ENCODE measurements at places on chromosomes 4 and X.
A peak's percentile ranks its signal among the peaks of the same experiment; 100 is the strongest.

- DNase-seq = no peak
Measured at GRCh38 chr4:84632092-84632491, 49.2 kb downstream of the CDS1 start.

GRCh38 chrX:102599951-102600579 is 750 bp downstream of the ARMCX5 start:
- peak; percentile 41 for DNase-seq

DNA sequence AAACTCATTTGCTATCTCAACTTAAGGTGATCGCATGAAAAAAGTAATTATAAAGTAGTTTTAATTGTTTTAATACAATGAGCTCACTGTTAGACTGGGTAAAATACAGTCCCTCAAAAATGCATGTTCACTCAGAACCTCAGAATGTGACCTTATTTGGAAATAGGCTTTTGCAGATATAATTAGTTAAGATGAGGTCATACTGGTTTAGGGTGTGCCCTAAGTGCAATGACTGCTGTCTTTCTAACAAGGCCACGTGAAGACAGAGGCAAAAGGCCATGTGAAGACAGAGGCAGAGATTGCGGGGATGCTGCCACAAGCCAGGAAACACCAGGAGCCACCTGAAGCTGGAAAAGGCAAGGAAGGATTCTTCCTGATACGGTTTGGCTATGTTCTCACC is 262.1 kb downstream of the NKX6-1 start:
- DNase-seq = no peak

GRCh38 chr4:10673817-10674369 is 10.7 kb downstream of the CLNK start:
- DNase-seq = no peak

- DNase-seq = no peak
Measured at GRCh38 chr4:25174674-25175073, 14.4 kb upstream of the SEPSECS start.

DNA sequence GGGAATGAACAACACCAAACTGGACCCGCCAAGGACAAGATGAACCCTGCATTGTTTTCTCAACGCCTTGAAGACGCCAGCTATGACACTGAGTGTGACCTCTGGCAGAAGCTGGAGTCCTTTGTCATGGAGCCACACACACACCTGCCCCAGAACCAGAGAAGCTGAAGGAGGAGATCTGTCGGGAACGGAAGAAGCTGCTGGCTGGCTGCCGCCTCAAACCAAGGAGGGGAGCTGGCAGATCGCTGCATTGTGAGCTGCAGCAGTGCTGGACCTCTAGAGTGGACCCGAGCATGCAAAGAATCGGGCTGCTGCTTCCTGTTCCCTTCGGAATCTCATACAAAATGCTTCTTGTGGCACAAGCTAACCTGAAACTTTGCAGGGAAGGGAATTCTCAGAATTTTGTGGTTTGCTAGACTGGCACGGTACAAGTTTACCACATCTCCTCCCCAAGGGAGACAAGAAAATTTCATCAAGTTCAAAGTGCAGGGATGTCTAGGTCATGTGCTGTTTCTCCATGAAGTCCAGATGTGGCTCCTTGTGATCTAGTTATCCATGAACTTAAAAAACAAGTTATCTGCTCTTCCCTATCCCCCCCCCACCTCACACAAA is 23.4 kb upstream of the GLRB start:
- no peak for DNase-seq

GRCh38 chr4:75781305-75781704 is 56.9 kb downstream of the USO1 start:
- no peak for DNase-seq

DNA sequence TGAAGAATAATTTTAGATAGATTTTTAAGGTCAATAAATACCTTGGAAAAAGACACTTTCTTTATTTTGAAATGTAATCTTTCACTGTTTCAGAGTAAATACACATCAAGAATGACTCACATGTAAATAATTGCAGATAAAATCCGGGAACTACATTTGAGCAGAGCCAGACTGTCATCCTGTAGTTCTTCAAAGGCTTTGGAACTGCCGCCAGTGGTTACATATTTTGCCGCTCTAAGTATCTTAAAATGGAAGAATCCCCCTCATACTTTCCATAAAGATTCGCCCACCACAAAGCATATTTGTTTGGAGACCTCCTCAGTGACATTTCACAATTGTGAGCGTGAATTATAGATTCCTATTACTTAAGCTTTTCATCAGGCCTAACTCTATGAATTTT is 607.8 kb upstream of the ZFP42 start:
- DNase-seq = peak; percentile 56

DNA sequence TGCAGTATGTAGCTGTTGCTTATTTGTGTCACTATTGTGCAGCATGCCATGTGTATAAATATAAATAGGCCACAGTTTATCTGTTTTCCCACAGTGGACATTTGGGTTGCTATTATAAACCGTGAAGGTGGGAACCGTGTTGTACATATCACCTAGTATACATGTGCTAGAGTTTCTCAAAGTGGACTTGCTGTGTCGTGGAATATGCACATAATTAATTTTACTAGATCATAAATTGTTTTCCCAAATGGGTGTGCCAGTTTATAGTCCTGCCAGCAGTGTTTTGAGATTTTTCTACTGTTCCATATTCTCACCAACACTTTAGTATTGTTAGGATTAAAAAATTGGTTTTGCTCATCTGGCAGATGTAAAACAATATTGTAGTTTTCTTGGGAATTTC is 38.5 kb downstream of the PRIMPOL start:
- DNase-seq = no peak

- no peak for DNase-seq
Measured at GRCh38 chr4:162791226-162791625, 375.5 kb downstream of the NAF1 start.

DNA sequence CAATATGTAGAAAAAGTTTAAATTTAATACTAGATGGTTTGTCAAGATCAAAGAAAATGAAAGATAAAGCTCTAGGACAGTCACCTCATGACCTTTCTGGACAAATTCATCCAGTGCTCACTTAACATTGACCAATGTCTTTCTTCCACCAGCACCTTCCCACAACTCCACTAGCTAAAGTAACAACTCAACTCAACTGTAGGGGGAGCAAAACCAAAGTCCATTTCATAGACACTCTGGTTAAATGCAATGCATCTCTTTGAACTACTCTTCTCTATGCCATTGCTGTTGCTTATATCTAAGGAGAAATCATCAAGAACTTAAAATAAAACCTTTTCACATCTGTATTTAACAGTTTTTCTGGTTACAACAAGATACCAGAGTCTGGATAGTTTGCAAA is 25.1 kb downstream of the UGT2B4 start:
- DNase-seq = peak; percentile 31

GRCh38 chr4:3107691-3108121 is 33.2 kb downstream of the HTT start:
- no peak for DNase-seq

GRCh38 chr4:139950568-139950967 is 203.4 kb downstream of the MAML3 start:
- DNase-seq = no peak

DNA sequence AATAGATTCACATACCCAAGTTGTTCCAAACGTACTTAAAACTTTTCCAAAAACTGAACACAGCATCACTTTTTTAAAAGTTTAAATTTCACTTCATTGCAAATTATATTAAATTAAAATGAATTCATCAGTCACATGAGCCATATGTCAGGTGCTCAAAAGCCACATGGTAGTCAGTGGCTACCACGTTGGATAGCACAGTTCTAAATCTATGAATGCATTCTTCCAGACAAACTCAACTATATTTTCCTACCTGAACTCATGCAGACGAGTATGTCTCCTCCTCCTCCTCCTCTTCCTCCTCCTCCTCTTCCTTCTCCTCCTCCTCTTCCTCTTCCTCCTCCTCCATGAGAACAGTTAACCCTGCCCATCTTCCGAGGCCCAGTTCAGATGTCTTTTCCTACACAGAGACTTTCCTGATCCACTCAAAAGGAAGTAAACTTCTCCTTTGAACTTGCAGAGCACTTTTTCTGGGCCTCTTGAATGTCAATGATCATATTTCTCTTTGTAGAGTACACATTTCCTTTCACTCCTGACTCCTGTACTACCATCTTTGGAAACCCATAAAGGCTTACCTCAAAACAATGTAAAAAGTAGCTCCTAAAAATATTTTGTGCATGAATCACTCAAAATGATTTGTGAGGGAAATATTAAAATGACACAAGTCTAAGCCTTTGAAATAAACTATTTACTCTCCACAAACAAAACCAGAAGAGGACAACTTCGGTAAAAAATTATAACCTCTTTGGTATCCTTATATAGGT is 172.6 kb downstream of the AMELX start:
- no peak for DNase-seq

- no peak for DNase-seq
Measured at GRCh38 chr4:19187096-19187495, 1064.6 kb upstream of the SLIT2 start.

- no peak for DNase-seq
Measured at GRCh38 chr4:73152893-73153292, 83.4 kb upstream of the COX18 start.

DNA sequence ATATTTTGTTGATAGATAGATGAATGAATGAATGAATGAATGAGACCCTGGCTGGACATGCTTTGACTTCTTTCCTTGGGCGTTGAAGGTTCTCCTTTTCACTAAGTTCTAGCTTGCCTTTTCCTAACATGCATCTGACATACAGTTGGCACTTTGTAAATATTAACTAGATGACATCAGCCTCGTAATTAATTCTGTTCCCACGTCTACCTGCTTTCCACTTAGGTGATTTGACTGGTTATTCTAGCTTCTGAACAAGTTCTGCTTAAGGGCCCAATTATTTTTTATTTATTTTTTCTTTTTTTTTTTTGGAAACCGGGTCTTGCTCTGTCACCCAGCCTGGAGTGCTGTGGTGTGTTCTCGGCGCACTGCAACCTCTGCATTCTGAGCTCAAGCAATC is 13.9 kb upstream of the RASL11B start:
- peak; percentile 65 for DNase-seq

DNA sequence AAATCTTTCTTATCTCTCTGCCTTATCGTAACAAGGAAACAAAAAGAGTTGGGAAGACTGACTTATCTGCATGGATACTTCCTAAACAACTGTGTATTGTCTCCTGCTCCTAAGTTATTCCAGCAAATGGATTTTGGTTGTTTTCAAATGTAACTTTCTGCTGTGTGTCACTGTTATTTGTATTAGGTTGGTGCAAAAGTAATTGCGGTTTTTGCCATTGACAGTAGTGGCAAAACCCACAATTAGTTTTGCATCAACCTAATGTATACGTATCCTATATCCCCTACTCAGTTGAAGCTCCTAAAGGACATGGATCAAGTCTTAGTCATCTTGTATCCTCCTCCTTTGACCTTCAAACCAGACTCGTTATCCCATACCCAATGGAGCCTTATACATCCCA is 263.4 kb upstream of the GPR101 start:
- DNase-seq = no peak

DNA sequence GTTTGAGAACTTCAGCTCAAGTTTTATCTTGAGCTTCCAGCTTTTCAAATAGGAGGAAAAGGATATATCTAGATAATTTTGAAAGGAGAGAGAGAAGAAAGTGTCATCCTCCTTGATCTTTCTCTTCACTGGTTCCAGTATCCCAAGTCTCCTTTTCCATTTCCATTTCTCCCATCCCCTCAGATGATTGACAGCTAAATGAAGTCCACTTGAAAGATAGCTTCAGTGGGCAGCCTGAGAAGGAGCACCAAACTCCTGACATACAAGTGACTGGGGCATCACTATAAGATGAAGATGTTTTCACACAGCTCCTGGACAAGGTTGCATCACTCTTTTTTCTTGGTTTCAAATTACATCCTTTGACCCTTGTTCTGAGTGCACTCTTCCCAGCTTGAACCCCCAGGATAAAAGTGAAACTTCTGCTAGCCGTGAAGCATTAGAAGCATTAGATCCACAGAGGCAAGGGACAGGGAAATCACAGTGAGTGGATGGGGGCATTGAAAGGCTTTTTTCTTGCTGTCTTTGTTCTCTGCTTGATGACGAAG is 17.5 kb upstream of the MAGEA10 start:
- DNase-seq = no peak

- DNase-seq = no peak
Measured at GRCh38 chrX:118423558-118423957, 72.1 kb upstream of the DOCK11 start.

GRCh38 chr4:163732473-163732872 is 238.0 kb downstream of the TMA16 start:
- peak; percentile 3 for DNase-seq

DNA sequence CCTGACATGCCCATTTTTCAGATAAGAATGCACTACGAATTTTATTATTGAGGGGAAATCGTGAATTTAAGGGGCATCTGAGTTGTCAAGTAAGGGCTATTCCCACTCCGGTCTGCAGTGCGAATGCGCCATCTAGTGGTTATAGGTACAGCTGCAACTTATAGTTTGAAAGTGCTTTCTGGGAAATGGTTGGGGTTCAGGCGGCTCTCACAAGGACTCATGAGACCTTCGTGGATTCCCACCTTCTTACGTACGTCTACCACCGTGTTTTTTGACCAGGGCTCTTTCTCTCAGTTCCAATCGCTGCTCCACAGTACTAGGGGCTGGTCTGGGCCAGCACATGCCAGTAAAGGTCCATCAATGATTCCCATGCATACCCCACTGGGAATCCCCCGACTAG is 12.3 kb downstream of the MSL3 start:
- peak; percentile 53 for DNase-seq

- DNase-seq = no peak
Measured at GRCh38 chr4:98586962-98587354, 71.5 kb downstream of the TSPAN5 start.

GRCh38 chr4:87037671-87038334 is 103.0 kb downstream of the AFF1 start:
- DNase-seq = no peak

DNA sequence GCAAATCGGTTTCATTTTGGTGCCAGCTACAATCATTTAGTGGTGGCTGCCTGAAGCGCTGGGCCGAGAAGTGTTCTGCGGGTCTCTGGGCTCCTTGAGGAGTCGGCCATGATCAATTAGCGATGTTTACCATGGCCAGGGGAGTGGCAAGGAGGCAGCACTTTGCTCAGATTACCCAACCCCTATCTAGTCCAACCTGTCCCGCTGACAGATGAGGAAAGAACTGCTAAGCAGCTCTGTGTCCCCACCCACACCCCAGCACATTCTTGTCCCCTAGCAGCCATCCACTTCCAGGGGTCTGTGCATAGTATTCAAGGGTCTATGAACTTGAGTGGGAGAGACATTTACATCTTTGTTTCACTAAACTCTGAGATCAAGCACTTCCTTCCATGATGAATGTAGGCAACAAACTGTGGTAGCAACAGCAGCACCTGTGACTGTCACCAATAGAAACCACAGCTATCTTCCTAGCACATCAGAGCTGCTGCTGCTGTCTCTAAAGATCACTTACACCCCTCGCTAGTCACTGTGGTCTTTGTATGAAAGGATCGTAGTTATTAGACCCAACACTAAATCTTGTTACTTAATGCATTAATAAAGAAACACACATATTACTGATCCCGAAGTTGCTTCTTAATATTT is 331.6 kb downstream of the BCOR start:
- no peak for DNase-seq

- DNase-seq = peak; percentile 53
Measured at GRCh38 chrX:83658731-83659130, 150.6 kb downstream of the POU3F4 start.
